ENCODE measurements at places on chromosomes 7 and 10.

GRCh38 chr10:123704076-123704475, 37.9 kb downstream of the GPR26 start:
- DNase-seq: no peak

GRCh38 chr10:26217396-26218086, 967 bp downstream of the GAD2 start:
- DNase-seq: no peak

DNA sequence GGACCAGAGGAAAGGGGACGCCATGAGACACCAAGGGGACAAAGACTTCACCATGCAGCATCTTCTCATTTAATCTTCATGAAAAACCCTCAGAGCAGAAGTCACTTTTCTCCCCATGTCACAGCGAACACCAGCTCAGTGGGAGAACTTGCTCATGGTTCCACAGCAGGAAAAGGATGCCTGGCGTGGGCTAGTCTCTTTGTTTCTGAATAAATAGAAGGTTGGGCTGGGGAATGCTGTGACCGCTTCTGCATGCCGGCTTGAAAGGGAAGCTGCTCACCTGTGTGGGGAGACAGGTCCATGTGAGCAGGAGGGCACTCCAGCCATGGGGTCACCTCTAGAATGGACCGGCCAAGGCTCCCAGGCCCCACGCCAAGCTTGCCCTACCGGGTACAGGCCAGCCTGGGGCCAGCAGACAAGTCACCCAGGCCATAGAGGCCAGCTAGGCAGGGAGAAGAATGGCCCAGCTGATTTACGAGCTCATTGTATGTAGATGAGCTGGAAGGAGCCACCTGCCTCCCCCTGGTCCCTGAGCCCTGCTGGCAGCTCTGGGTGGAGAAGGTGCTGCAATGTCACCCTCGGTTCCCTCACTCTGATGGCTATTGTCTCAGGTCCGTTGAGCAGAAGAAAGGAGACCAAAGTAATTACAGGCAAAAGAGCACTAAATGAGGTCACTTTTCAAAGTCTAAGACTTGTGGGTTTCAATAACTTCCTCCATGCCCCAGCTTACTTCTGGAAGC, 82.0 kb upstream of the PDZD8 start:
- DNase-seq: no peak

DNA sequence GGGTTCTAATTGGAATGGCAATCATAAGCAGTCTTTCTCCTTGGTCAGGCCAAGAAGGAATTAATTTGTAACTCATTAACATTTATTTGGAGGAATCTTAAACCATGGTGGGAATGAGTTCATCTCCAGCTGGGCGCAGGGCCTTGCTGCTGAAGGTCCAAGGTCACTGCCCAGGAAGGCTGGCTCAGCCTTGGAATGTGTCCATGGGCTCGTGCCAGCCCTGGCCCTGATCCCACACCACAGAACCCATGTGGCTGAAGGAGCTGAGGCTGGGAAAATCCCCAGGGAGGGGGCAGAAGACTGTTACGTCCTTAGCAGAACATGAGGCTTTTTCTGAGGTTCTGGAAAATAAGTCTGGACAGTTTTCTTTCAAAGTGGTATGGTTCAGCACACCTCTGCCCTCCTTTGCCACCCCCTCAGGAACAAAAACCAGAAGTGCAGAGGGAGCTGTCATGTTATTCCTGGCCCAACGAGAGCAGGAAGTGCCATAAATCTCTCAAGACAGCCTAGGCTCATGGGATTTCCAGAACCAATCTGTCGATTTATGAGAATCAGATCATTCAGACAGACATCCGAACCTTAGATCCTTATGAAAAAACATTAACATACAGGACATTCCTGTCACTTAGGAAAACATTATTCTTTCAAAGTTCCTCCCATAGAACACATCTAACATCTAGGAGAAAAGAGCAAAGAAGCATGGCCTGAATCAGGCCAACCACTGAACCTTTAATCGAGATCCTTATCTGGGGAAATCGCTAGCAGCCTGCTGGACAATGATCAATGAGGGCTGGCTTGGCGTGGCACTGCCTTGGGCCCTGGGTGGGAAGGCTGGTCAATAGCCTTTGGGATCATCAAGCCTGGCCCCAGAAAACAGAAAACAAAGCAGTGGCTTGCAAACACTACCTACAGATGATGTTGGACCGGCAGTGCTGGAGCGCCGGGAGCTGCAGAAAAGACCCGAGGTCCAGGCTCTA, 134.3 kb downstream of the TAX1BP1 start:
- DNase-seq: peak; percentile 61

DNA sequence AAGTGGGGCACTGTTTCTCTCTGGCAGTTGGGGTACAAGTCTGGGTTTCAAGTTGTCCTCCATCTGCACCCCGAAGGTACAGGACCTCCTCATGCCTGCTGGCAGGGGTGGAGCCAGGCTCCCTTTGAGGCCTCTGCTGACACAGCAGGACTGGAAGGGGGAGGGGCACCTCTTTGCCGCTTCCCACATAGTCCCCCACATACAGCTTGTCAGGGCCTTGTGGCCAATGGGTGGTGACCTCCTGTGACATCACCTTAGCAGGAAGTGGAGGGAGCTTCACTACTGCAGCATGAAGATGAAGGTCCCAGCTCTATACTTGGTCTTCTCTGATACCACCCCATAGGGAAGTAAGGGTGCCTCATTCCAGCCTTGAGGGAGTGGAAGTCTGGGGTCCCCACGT, 167.8 kb downstream of the RAMP3 start:
- DNase-seq: no peak

GRCh38 chr10:47299611-47300428, at the start of gene GDF10:
Gene GDF10, plus strand, starts transcription at chr10:47300197. Its CDS starts 455 bp downstream, at chr10:47300652.
- DNase-seq: no peak

GRCh38 chr10:122170802-122171201, 100.3 kb upstream of the BTBD16 start:
- DNase-seq: no peak

- DNase-seq: no peak
These were observed 77.9 kb downstream of the ARHGAP21 start for GRCh38 chr10:24645784-24646183.

DNA sequence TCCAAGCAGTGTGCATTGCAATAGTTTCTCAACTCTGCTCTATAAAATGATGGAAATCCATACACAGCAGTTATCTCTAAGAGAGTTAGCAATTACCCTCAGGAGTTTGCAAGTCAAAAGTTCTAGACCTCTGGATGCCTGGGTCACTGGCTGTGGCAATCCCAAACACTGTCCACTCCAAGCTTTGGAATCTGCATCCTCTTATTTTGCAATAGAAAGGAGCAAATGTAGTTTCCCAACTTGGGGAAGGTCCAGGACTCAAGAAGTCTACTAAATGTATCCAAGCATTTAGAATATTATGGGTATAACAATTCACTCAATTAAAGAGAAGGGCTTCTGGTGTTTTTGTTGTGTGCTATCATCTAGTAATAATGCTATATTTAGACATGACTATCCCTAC, 131.3 kb upstream of the NRP1 start:
- DNase-seq: no peak

- no peak for DNase-seq
These were observed 1.9 kb upstream of the HERC4 start for GRCh38 chr10:68077026-68077425.

DNA sequence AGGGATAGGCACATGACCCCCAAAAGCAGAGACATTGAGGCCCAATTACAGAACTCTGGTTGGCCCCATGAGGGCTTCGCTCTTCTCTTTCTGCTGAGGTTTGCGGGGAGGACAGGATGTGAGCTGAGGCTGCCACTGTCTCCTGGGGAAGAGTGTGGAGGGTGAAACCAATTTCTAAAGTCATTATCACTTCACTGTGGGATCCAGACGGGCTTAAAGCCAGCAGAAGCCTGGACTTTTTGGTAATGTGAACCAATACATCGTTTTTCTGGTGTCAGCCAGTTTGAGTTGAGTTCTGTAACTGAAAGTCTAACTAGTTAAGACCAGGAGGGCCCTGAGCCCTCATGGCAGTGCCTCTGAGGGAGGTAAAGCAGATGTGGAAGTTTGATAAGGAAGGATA, 163.0 kb downstream of the MYOF start:
- no peak for DNase-seq

DNA sequence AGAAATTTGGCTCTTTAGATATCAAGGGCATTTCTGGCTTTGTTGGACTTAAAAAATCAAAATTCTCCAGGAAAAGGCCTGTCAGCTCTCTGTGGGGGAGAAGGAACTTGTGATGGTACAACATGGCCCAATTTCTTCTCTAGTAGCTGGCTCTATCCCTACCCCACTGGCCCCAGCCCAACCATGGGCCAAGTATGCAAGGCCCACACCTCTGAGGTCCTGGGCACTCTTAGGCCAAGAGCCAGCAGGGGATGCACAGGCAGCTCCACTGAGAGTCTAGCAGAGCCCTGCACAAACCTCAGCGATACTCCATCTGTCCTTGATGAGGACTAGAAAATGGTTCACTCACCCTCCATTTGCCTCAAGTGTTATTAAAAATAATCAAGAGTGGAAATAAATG, 261.2 kb downstream of the C7orf25 start:
- no peak for DNase-seq

DNA sequence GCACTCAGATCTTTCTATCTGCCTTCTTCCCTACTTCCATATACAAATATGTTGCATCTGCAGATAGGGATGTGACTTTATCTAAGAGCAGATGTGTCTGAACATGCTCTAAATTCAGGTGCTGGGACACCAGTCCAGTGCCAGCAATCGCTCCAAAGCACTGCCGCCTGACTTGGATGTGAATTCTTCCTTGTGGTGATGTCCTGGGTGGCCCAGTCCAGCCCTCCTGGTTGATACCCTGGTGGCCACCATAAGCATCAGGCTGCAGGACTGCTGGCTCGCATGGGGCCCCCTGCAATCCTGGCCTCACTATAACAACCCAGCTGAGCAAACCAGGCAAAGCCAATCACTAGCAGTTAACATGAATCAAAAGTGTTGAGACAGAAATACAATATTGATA, 149.2 kb upstream of the PDE1C start:
- DNase-seq: no peak

DNA sequence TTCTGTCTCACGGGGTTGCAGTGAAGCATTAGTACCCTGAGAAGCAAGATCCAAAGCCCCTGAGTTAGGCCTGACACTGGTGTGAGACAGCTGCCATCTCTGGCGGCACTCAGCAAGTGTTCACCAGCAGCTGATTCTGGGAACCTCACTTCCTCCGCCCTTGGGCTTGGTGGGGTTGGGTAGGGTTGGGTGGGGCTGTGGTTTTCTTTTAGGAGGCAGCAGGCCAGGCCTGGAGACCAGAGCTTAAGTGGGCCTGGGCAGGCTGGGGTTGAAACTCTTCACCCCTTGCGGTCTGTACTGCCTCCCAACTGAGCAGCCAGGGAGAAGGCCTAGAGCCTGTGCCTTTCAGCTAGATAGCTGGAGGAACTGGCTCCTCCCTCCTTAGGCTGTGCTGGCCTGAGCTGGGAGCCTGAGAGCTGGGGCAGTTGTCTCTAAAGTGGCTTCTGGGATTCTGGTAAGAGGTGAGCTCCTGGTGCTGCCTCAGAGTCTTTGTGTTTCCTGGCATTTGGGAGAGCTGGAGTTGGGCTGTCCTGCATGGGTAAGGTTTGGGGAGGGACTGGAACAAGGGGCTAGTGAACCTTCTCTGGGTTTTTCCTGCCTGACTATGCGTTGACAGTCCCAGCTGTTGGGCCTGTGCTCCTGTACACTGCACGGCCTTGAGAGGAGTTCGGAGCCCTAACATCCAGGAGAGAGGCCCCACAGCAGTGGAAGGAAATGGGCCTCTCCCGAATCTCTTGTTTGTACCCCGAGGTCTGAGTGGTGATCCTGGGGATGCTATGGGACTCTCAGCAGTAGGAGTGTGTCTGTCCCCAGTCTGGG, 5.1 kb downstream of the TSPAN14 start:
- DNase-seq: peak; percentile 83

GRCh38 chr10:8224591-8224990, 170.1 kb downstream of the GATA3 start:
- no peak for DNase-seq

DNA sequence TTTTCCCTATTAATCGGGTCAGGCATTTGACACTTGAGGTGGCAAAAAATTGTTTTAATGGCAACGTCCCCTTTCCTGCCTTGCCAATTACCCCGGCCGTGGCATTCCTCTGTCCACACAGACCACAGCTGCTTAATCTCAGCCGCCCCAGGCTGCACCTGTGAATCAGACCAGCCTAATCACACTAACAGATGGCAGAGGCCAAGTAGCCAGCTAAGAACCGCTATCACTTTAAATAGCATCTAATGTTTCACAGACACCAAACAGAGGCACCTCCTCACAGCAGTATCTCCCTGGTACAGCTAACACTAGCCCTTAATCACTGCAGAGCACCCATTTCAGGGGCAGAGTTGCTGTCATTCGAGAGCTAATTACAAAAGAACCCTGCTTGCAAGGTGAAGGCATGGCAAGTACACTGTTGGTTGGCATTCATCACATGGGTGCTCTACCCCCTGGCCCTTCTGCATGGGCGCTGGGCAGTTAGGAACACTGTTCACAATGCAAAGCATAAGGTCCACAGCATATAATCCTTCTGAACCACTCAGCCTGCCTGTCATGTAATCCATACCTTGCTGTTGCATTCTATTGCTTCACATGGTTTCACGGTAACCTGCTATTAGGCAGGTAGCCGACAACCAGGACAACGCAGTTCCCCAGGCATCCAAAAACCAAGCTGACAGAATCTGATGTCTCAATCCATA, 38.8 kb downstream of the FGFR2 start:
- no peak for DNase-seq

GRCh38 chr10:1424648-1425047, 312.7 kb downstream of the ADARB2 start:
- DNase-seq: no peak

DNA sequence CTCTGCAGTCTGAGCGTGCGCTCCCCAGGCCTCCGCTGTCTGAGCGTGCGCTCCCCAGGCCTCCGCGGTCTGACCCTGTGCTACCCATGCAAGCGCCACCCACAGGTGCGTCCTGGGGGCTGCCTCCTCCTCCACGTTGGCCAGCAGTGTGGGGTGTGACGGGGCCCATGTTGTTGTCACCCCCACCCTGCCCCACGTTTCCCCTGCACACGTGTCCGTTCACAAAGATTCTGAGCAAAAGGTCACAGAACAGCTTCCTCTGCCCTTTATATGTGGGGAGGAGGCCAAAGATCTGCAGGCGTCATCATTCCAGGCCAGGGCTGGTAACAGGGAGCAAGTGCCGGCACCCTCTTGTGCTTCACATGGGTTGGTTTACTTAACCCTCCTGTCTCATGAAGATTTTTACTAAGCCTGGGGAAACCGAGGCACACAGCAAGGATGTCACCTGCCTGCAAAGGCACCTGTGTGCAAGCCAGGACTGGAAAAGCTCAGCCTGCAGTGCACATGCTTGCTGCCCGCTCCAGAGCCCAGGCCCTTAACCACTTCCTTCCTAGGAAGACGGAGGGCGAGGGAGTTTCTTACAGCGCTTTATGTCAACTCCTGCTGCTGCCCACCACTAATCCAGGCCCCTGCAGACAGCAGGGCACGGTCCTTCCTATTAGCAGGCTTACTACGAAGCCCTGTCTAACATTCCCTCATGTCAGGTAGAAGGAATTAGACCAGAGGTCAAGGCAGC, 4.8 kb downstream of the GPR146 start:
- DNase-seq: no peak

GRCh38 chr7:6516387-6516983, 34.8 kb downstream of the GRID2IP start:
- DNase-seq: peak; percentile 87

GRCh38 chr7:143043391-143043790, 8.8 kb upstream of the OR6V1 start:
- DNase-seq: no peak
